ENCODE measurements at places on chromosomes 7 and 10. TPM values are rescaled to one million over a fixed set of nuclear protein-coding genes. Genes with fewer than 3 reads are reported as not detected.
A peak's percentile ranks its signal among the peaks of the same experiment; 100 is the strongest.

DNA sequence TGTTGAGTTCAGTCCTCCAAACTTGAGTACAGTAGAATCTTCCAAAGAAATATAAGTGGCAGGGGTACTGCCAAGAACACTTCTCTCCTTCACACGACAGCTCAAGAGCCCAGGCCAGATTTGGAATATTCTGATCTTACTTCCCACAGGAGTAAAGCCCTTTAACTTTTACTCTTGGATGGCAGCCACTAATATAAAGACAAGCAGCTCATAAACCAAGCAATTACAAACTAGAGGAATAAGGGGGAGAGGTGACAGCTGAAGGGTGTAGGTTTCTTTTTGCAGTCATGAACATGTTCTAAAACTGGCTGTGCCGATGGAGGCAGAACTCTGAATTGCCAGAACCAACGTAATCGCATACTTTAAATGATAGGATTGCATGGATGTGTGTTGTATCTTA is 74.8 kb downstream of the SVIL start:
- peak overlapping the region; percentile 74 for H3K27ac ChIP-seq
- no peak overlapping the region for H3K4me3 ChIP-seq

DNA sequence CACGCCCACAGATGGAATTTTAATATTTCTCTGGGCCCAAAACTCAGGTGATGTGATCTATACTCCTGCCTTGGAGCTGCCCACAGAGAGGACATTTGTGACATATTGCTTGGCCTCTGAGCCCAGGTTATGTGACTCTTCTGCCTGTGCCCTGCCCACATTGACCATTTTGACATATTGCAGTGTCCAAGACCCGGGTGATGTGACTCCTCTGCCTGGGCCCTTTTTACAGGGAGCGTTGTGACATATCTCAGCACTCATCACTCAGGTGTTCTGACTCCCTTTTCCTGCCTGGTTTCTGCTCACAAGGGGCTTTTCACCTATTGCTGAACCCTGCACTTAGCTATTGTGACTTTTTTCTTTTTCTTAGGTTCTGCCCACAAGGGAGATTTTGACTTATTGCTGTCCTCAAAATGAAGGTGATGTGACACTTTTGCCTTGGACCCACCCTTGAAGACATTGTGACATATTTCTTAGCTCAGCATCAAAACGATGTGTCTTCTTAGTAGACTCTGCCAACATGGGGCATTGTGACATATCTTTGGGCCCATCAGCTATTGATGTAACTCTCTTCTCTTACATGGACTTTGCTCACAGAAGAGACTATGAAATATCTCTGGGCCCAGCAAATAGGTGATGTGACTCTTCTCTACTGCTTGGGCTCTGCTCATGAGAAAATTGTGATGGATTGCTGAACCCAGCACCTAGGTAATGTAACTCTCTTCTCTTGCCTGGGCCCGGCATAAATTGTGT is 11.0 kb upstream of the ZNF107 start:
- H3K27ac ChIP-seq, result no peak overlapping the region
- H3K4me3 ChIP-seq, result no peak overlapping the region
- H3K36me3 ChIP-seq, result no peaks in the 10 kb centered on the region
- H3K4me1 ChIP-seq, result no peaks in the 10 kb centered on the region
- no peak for DNase-seq

- no peak overlapping the region for H3K4me3 ChIP-seq
- DNase-seq, result no peak
- no peaks in the 10 kb centered on the region for H3K36me3 ChIP-seq
- H3K27me3 ChIP-seq, result no peaks in the 10 kb centered on the region
- H3K4me1 ChIP-seq, result peaks cover 17% of the 10 kb centered on the region
- H3K27ac ChIP-seq, result no peak overlapping the region
Observed at GRCh38 chr10:67076144-67076543, 150.3 kb downstream of the LRRTM3 start.

Gene ARMH3
- total RNA-seq, result 9.7 TPM

DNA sequence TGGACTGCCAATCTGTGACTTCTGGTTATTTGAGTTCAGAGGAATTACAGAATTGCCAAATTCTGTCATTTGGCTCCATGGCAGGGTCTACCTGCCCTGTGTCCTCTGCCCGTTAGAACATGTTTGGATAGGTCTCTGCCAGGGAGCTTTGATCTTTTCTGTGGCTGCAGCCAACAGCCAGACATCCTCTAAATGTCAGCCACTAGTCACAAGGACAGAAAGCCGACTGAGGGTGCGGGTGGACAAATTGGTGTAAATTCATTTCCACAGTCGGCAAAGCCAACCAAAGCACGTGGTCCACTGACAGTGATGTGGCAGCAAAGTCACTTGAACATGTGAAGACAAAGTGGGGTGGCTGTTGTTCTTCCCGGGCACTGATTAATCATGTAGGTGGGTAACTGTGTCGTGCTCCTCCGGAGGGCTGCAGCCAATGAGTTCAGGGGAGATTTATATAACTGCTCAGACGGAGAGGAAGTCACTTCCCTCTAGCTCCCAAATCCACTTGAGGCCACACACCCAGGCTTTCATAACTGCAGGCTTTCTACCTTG is 26.7 kb upstream of the CAMK1D start:
- no peaks in the 10 kb centered on the region for H3K4me1 ChIP-seq
- no peaks in the 10 kb centered on the region for H3K27me3 ChIP-seq
- H3K36me3 ChIP-seq, result no peaks in the 10 kb centered on the region
- H3K4me3 ChIP-seq, result no peak overlapping the region
- no peak for DNase-seq
- H3K27ac ChIP-seq, result no peak overlapping the region

GRCh38 chr10:113858541-113858940 is 4.1 kb downstream of the NHLRC2 start:
- no peaks in the 10 kb centered on the region for H3K27me3 ChIP-seq
- DNase-seq, result no peak
- peaks cover 31% of the 10 kb centered on the region for H3K36me3 ChIP-seq
- no peak overlapping the region for H3K4me3 ChIP-seq
- H3K4me1 ChIP-seq, result peaks cover 39% of the 10 kb centered on the region

DNA sequence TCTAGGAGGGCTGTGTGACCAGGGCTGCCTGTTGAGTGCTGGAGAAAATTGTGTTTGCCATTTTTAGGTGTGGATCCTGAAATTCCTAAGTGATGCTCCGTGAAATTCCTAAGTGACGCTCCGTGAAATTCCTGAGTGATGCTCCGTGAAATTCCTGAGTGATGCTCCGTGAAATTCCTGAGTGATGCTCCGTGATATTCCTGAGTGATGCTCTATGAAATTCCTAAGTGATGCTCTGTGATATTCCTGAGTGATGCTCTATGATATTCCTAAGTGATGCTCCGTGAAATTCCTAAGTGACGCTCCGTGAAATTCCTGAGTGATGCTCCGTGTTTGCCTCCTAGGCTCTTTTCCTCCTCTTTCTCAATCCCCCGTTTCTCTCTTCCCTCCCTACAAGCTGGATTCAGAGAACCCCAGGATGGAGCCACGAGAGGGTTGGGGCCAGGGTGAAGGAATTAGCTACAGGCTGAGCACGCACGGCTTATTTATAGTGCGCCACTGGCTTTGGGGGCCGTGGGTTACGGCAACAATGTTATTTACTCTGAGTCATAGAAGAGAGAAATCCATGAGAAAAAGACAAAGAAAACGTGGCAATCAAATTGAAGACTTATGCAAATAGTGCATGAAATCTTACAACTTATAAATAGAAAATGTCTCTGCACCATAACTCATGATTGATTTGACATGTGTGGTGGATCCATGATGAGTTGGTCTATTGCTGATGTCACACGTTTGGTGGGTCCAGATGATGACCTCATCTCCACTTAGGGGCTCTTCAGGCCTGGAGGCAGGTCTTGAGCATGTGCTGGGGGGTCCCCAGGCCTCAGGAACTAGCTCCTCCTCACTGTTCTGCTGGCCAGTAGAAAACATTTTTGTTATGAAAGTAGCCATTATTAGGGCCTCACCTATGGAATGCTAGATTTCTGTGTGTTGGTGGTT is 224.6 kb downstream of the WDR37 start:
- no peak for DNase-seq
- H3K27ac ChIP-seq, result no peak overlapping the region
- no peaks in the 10 kb centered on the region for H3K27me3 ChIP-seq
- H3K36me3 ChIP-seq, result no peaks in the 10 kb centered on the region
- H3K4me3 ChIP-seq, result no peak overlapping the region

- no peaks in the 10 kb centered on the region for H3K4me1 ChIP-seq
- DNase-seq, result no peak
- H3K27ac ChIP-seq, result no peak overlapping the region
- H3K27me3 ChIP-seq, result no peaks in the 10 kb centered on the region
Observed at GRCh38 chr10:49071160-49071761, 44.1 kb downstream of the VSTM4 start.

GRCh38 chr10:119396709-119397071 is 145.8 kb downstream of the RGS10 start:
- H3K27ac ChIP-seq, result no peak overlapping the region
- no peak for DNase-seq
- no peaks in the 10 kb centered on the region for H3K36me3 ChIP-seq
- H3K27me3 ChIP-seq, result no peaks in the 10 kb centered on the region
- H3K4me3 ChIP-seq, result no peak overlapping the region

- no peak overlapping the region for H3K27ac ChIP-seq
- H3K4me1 ChIP-seq, result no peaks in the 10 kb centered on the region
- no peak for DNase-seq
- H3K27me3 ChIP-seq, result no peaks in the 10 kb centered on the region
- no peaks in the 10 kb centered on the region for H3K36me3 ChIP-seq
- H3K4me3 ChIP-seq, result no peak overlapping the region
Observed at GRCh38 chr7:25206765-25207164, 21.5 kb downstream of the NPVF start.

GRCh38 chr7:104453190-104453589 is 124.8 kb downstream of the LHFPL3 start:
- H3K36me3 ChIP-seq, result no peaks in the 10 kb centered on the region
- no peak for DNase-seq
- no peaks in the 10 kb centered on the region for H3K4me1 ChIP-seq
- no peaks in the 10 kb centered on the region for H3K27me3 ChIP-seq
- no peak overlapping the region for H3K27ac ChIP-seq

DNA sequence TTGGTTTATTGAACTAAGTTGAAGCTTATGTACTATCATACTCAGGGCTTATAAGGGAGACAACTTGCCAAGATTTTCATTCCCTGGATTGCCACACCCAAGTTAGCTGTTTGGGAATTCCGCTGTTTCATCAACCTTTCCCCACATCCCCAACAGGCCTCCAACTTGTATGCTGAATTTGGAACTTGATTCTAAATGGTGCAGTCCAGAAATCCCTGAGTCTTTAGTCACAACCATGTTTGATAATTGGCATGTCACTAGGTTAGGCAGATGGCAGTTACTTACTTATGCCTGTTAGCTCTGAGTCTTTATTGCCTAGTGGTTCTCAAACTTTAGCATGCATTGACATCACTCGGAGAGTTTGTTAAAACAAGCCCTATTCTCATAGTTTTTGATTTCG is 135.4 kb upstream of the PRPS1L1 start:
- no peaks in the 10 kb centered on the region for H3K4me1 ChIP-seq
- no peaks in the 10 kb centered on the region for H3K27me3 ChIP-seq
- no peak for DNase-seq
- H3K4me3 ChIP-seq, result no peak overlapping the region
- no peak overlapping the region for H3K27ac ChIP-seq

DNA sequence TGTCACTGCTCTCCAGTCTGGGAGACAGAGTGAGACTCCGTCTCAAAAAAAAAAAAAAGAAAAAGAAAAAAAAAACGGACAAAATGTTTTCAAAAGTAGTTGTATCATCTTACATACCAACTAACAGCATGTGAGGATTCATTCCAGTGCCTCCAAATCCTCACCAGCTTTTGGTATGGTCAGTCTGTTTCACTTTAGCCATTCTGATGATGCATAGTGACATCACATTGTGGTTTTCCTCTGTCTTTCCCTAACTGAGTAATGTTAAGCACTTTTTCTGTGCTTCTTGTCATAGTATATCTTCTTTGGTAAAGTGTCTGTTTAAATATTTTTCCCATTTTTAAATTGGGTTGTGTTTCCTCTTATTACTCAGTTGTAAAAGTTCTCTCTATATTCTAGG is 251.4 kb upstream of the CTBP2 start:
- no peak for DNase-seq
- H3K4me1 ChIP-seq, result no peaks in the 10 kb centered on the region
- H3K36me3 ChIP-seq, result no peaks in the 10 kb centered on the region
- no peak overlapping the region for H3K27ac ChIP-seq

DNA sequence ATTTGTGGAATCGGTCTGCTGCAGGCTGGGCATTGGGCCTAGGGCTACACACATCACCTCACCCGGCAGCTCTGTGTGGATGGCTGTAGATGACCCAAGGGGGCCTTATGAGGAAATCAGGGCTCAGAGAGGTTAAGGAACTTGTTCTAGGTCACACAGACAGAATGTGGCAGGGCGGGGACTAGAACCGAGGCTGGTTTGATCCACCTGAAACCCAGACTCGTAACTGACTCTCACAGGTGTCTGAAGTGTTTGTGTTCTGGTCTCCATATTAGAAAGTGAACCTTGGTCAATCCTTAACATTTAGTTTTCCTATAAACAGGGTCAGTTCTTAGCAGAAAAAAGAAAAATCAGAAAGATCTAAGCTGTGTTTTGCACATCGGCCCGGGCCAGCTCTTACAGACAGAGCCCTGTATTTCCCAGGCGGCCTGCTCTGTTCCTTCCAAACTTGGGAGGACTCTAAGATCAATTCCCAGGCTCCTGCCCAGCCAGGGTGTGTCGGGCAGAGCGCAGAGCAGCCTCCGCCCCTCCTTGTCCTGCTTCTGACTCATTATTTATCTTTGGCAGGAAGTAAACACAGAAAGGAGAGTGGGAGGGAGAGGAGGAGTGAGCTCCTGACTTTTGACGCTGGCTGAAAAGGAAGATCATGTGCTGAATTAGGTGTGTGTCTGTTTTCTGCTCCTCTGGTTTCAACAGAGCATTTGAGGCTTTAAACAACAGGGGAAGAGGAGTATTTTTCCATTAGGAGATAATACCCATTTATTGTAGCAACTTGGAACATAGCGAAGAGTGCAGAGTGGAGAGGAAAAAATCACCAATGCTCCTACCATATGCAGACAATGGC is 74.1 kb downstream of the TACC2 start:
- peak; percentile 93 for DNase-seq
- H3K36me3 ChIP-seq, result no peaks in the 10 kb centered on the region
- H3K4me1 ChIP-seq, result peaks cover 39% of the 10 kb centered on the region
- H3K4me3 ChIP-seq, result no peak overlapping the region
- no peaks in the 10 kb centered on the region for H3K27me3 ChIP-seq

Gene UCN3
- total RNA-seq, result not detected

- no peak overlapping the region for H3K27ac ChIP-seq
- DNase-seq, result no peak
- H3K4me1 ChIP-seq, result no peaks in the 10 kb centered on the region
Observed at GRCh38 chr10:45404770-45405120, 30.7 kb downstream of the ALOX5 start.

DNA sequence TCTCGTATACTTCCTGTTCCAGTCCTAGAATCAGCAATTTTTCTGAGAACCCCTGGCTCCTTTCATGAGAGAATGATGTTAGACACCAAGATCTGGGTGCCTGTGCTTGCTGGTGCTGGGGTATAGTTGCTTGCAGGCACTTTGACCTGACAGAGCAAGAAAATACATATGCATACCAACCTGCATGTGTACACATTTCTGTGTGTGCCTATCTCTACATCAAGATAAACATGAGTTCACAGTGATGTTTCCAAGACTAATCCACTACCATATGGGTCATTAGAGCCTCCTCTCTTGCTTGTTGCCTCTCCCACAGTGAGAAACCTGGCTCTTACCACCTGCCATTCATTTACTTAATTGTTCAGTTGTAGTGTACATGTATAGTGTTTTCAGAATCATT is 229.1 kb upstream of the IGFBP3 start:
- no peak overlapping the region for H3K27ac ChIP-seq
- no peaks in the 10 kb centered on the region for H3K27me3 ChIP-seq
- no peaks in the 10 kb centered on the region for H3K36me3 ChIP-seq
- DNase-seq, result no peak
- no peak overlapping the region for H3K4me3 ChIP-seq
- no peaks in the 10 kb centered on the region for H3K4me1 ChIP-seq

- no peaks in the 10 kb centered on the region for H3K27me3 ChIP-seq
- H3K27ac ChIP-seq, result no peak overlapping the region
- no peak overlapping the region for H3K4me3 ChIP-seq
- no peak for DNase-seq
Observed at GRCh38 chr7:85719981-85720953, 533.4 kb upstream of the SEMA3D start.

Data from gastrocnemius medialis (tissue), 4 donors.